ENCODE measurements at places on chromosomes 4 and X.

DNA sequence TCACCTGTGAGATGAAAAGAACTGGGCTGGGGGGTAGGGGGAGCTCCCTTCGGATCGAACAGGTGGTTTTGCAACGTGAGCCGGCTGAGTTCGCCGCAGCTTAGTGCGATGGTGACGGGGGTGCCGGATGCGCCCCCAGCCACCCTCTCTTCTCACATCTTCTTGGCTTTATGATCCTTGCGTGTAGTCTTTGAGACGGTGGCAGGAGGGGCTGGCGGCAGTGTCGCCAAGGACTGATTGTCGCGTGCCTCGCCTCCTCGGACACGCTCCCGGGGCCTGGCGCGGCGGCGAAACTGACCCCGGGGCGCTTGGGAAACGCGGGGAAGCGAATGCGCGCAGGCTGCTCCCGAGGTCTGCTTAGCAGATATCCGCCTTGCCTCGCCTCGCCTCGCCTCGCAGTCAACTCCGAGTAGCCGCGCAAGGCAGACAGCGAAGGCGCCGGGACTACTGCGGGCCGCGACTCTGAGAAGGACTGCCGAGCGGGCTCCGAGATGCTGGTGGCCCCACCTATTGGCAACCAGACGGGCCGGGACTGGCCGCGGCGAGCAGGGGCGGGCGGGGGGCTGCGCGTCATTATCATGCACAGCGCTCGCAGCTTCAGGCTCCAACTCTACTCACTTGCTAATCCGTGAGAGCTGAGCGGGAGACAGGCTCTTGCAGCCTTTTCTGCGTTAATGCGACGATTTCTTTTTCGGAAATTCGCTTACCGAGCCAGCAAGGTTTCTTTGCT, 1.5 kb downstream of the GRID2 start:
- no peak for DNase-seq

GRCh38 chr4:106753426-106753825, 282.7 kb downstream of the DKK2 start:
- DNase-seq = no peak

DNA sequence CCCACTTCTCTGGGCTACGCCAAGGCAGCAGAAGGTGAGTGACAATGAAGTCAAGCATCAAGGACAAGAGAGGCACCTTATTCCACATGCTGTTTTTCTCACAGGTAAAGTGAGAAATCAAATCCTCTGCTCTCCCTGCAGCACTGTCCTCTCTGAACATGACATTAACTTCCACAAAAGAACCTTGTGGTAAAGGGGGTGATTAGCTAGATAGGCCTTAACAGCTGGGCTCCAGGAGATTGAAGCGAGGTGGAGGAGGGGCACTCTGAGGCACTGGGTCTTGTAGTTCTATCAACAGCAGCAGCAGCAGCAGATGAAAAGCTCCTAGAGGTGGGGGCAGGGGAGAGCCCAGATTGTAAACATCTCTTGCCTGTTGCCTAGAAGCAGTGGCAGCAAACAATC, 96.8 kb upstream of the CXXC4 start:
- no peak for DNase-seq

GRCh38 chrX:36504625-36505024, 503.5 kb upstream of the FAM47C start:
- no peak for DNase-seq

DNA sequence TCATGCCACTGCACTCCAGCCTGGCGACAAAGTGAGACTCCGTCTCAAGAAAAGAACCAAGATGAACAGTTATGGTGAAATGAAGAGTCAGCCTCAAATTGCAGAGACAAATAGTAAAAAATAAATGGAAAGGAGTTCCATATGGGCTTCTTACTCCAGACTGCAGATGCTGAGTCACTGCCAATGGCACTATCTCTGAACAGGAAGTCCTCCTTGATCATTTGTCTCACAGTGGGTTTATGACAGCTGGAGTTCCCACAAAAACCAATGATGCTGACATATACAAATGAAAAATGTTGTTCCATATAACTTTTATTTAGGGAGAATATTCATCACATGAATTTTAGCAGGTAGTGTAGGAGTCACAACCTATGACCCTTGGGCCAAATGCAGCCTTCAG, 631.6 kb downstream of the PCDH18 start:
- DNase-seq = no peak

GRCh38 chr4:172095161-172095560, 282.0 kb downstream of the GALNTL6 start:
- no peak for DNase-seq

DNA sequence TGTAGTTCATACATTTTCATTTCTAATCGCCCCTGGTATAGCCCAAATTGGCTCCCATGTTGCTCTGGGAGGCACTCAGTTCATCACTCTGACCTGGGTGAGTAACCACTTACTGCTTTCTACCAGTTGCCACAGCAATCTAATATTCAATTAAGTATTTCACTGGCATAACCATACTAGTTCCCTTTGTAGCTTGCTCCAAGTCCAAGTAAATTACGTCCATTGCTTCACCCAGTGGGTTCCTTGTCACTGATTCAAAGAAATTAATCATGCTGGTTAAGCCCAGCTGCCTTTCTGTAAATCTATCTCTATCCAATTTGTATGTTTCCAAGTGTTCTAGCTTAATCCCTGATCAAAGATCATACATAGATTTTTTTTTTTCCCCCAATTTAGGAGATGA, 92.0 kb upstream of the CBR4 start:
- DNase-seq = no peak

DNA sequence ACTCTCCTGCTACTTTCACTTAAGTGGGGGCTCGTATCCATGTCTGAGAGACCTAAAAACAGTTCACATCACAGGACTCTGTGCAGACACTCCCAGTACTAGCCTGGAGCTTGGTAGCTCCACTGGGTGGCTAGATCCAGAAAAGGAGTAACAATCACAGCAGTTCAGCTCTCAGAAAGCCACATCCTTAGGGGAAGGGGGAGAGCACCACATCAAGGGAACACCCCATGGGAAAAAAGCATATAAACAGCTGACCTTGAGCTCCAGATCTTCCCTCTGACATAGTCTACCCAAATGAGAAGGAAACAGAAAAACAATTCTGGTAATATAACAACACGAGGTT, 175.8 kb downstream of the FAM13A start:
- DNase-seq = no peak

GRCh38 chr4:145348291-145348690, 133.4 kb upstream of the SMAD1 start:
- DNase-seq = no peak

GRCh38 chr4:123671636-123672404, 275.2 kb downstream of the SPRY1 start:
- DNase-seq = peak; percentile 53

DNA sequence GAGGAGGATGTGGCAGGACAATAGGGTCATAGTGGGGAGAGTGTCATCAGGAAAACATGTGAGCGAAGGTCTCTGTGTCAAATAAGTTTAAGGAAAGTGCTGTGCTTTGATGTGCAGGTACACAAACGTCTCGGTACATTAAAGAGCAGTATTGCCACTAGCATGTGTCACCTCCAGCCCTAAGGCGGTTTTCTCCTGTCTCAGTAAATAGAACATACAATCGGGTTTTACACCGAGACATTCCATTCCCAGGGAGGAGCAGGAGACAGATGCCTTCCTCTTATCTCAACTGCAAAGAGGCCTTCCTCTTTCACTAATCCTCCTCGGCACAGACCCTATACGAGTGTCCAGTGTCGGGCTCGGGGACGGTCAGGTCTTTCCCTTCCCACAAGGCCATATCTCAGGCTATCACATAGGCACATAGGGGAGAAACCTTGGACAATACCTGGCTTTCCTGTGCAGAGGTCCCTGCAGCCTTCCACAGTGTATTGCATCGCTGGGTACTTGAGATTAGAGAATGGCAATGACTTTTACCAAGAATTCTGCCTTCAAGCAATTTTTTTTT, 684.5 kb downstream of the PDHA2 start:
- no peak for DNase-seq

GRCh38 chr4:122906859-122907305, 15.5 kb downstream of the NUDT6 start:
- DNase-seq = no peak

DNA sequence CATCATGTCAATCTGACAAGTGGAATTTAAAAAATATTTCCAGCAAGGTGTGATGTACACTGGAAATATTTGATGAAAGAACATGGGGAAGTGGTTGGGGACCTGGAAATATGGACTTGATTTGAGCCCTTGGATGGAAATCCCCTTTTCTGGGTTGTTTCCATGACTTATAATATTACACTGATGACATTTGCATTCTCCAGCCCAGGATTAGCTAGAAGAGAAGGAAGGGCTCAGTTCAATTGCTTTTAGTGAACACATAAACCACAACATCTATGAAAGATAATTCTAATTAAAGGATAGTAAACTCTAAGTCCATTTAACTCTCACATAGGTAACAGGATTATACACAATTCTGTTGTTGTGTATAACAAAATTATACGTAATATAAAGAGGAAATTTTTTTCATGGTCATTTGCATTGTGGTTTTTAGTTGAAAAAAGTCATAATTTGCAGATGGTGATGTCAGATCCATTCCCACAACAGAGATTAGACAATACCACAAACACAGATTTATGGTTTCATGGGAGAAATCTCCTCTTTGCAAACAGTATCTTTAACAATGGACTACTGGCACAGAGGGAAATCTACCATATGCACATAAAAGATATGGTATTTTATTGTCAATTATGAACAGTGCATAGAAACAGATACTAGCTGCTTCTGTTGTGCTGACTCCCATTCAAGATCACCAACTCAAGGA, 126.5 kb downstream of the DKK2 start:
- no peak for DNase-seq

DNA sequence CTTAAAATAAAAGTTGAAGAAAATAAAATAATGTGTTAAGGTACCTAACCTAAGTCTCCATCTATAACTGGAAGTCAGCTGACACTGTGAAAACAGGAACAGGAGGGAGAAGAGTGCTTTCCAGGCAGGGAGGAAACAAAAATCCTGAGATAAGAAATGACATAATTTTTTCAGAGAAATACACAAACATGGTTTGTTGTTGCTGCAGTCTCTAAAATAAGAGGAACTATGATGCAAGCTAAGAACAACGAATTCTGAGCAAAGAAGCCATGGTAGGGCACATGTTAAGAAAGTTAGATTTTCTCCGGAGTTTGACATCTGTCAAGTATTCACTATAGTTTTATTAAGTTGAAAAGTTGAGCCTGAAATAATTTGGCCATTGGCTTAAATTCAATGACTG, 26.9 kb downstream of the PAPSS1 start:
- no peak for DNase-seq

- no peak for DNase-seq
These were observed 444.7 kb downstream of the IQCM start for GRCh38 chr4:149370785-149371420.

DNA sequence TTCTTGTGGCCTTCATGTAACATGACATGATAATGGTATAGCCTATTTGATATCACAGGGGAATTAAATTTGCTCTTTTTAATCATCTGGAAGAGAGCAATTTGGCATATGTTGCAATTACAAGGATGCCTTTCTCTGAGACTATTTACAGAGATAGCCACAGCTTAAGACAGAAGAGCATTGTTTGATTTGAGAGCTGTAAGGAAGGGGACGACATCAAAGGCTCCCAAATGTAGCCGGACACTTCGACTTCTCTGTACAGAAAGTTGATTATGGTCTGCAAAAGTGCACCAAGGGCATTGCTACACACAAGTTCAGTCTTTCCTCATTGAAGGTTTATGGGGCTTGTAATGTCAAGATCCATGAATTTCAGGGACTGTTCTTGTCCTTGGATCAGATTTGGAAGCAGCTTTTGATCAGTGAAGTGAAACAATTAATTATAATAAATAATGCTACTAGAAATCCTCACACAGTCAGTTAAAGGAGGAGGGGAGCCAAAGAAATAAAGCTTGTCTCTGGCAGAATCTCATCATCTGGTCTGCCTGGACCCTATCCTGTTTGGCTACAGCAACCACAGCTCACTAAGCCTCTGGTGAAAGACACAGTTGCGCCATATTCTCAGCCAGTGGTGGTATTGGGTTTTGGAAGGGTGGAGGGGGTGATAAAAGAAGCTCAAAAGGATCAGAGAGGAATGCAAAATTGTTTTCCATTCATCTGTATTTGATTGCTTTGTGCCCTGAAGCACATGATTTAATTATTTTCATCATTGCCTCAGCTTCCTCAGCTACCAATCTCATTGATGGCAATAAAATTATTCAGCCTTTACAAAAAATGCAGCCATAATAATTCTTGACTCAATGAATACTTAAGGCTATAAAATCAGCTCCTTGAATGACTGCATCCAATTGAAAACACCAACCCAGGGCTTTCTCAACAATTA, 654.3 kb upstream of the LCORL start:
- no peak for DNase-seq

GRCh38 chr4:18051281-18051680, 29.7 kb upstream of the LCORL start:
- DNase-seq = no peak

DNA sequence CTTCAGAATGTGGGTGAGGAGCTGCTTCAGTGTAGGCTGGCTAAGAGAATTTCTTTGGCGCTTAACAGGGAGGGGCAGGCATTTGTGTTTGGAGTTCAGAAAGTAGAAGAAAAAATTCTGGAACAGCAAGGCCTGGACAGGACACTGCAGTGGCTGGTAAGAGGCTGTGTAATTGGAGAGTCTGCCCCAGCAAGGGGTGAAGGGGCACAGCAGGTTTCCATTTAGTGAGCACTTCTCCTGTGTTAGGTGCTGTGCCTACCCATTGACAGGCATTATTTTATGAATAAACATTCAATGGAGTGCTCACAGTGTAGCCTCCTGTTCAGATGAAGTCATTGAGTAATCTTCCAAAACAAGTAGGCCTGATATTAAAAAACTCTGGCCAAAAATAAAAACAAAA, 10.7 kb upstream of the CPE start:
- no peak for DNase-seq

DNA sequence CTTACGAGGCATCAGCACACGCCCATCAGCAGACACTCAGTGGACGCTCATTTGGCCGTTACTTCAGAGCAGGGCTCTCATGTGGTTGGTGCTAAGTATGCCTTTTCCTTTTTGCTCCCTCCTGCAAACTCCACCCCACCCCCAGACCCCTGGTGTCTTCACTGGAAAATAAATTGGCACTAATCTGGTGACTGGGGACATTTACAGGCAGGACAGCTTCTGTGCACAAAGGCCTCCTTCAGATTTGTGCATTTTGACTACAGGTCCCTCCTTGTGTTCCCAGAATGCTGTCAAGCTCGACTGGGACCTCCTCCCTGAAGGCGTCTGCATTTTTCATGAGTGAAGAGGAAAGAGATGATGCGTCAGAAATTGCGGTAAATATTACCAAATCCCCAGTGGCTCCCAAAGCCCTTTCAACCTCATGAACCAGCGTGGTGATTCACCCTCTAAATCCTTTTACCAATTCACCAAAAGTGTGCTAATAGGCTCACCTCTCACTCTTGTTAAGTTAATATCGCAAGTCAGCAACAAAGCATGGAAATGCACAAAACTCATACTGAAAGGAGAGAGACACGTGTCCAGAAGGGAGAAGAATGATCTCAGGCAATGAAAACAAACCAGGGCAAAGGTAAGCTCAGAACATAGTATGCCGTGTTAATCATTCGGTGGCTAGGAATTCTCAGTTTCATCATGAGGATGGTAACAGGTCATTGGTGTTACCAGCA, 119.0 kb downstream of the NKX6-1 start:
- DNase-seq = no peak

GRCh38 chr4:33746979-33747378, 2497.3 kb downstream of the ARAP2 start:
- DNase-seq = no peak
